ENCODE measurements at places on chromosomes 2 and 18. TPM values are rescaled to one million over a fixed set of nuclear protein-coding genes. Genes with fewer than 3 reads are reported as not detected.

Gene FLACC1
- polyA plus RNA-seq, result 0.43 TPM

Gene ASIC4
- polyA plus RNA-seq, result not detected

Gene CCBE1
- 20.1 TPM for polyA plus RNA-seq

Gene RAMP1
- polyA plus RNA-seq, result 0.37 TPM

Gene KCNE4
- polyA plus RNA-seq, result 0.01 TPM

Gene FASTKD2
- polyA plus RNA-seq, result 51.1 TPM

Gene LRRC30
- not detected for polyA plus RNA-seq

Gene KLHL29
- polyA plus RNA-seq, result 6.4 TPM

Gene CXCR1
- polyA plus RNA-seq, result 14.5 TPM

Gene ARHGAP28
- polyA plus RNA-seq, result 0.43 TPM

Gene ABCG8
- not detected for polyA plus RNA-seq

Measured in keratinocyte (primary cell).